ENCODE measurements at places on chromosomes 5 and 9.

GRCh38 chr9:14212077-14212476 is 101.9 kb downstream of the NFIB start:
- no peak for DNase-seq

DNA sequence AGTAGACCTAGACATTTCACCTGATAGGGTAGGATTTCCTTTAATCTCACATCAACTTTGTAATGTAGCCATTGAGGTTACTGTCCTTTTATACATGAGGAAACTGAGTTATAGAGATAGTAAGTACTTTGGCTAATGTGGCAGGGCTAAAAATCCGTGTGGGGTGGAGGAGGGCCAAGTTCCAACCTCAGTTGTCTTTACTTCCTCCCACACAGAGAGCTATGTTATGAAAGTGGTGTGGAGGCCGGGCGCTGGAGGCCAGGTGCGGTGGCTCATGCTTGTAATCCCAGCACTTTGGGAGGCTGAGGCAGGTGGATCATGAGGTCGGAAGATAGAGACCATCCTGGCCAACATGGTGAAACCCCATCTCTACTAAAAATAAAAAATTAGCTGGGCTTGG is 173.3 kb downstream of the PALM2AKAP2 start:
- no peak for DNase-seq

- no peak for DNase-seq
Measured at GRCh38 chr5:32445831-32446614, 1.5 kb upstream of the ZFR start.

DNA sequence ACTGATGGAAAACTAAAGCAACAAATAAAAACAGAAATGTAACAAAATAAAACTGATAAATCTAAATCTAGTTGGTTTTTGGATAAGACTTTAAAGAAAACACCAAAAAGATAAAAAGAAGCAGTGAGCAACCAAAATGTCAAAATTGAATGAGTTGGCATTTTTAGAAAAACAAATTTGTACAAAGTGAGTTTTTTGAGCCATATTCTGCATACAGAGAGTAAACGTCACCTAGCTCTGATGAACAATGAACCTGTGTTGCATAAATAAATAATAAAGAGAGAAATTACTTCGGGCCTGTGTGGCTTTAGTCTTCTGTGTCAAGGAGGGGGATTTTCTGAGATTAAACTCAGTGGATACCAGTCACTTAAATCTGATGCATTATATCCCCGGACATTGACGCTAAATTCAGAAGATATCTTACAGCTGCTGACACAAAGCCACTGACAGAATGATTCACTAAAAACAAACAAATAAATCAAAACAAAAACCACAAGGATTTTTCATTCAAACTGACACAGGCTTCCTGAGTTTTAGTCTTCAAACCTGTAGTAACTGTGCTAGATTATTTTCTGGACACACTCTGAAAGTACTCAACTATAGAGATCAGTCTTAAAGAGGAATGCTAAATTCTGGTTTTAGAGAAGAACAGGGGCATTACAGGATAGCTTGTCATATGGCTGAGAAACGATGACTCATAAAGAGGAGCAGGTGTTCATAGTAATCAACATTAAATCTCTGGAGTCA is 403.5 kb upstream of the ST8SIA4 start:
- DNase-seq = no peak

GRCh38 chr5:163104464-163104863 is 332.9 kb upstream of the CCNG1 start:
- no peak for DNase-seq

DNA sequence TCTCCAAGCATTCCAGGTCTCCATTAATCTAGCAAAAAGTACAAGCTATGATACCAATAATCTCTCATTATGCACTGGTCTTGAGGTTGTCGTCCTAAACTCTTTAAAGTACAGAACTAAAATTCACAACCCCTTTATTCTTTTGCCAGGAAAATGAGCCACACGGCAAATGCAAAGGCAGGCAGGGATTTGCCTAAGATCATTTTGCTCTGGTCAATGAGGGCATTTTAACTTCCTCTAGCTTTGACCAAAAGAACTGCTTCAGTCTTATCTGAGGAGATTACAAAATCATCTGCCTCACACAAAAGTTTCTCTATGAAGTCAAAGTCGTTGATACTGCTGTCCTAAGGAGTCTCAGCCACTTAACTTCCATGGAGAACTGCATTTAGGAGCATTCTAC is 51.8 kb downstream of the EPB41L4B start:
- DNase-seq = no peak
